Stimulated activated CD8-positive, alpha-beta memory T cell treated with anti-CD3 and anti-CD28 coated beads, Interleukin-4, amount 100 ng/mL, for 1 hour (primary cell): ENCODE measurements at places on chromosomes 3 and 15.

- no peak for DNase-seq
These were observed 71.4 kb downstream of the SCN5A start for GRCh38 chr3:38578081-38578475.

GRCh38 chr3:11624161-11624560 lies 19.6 kb downstream of the VGLL4 start:
- no peak for DNase-seq

DNA sequence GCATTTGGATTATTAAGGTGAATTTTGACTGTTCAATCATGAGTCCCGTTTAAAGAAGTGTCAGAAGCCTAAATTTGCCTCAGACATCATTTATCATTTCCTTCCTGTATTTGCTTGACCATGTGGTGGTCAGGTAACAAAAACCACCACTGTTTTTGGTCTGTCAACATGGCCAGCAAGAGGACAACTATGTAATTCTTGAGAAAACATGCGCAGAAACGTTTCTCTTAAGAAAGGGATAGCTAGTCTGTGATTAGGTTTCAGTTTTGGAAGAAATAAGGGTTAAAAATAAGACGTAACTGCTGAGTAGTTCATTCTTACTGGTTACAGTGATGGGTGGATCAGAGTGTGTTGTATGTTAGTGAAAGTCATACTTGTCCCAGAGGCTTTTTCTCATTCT lies 204.5 kb downstream of the AKAP13 start:
- DNase-seq, result no peak

DNA sequence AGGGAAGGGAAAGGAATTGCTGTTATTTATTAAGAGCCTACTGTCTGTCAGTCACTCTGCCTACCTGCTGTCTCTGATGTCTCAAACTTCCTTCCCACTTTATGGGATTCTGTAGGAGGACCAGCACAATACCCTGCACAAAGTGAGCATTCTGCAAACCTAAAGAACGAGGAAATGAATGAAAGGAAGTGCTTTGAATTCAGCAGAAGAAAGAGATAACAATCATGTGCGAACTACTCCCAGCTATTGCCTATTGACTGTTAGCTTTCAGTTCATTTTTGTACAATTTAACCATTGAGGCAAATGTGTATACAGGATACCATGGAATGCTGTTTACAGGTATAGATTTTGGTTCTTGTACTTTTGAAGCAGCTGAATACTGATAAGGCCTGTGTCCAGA lies 66.8 kb downstream of the CMSS1 start:
- DNase-seq, result no peak

- DNase-seq, result no peak
These were observed 240.1 kb downstream of the ISL2 start for GRCh38 chr15:76576523-76577279.

GRCh38 chr3:112643621-112644240 lies 2.8 kb upstream of the CCDC80 start:
- DNase-seq, result no peak

GRCh38 chr3:52041118-52041731 lies 15.1 kb downstream of the DUSP7 start:
- no peak for DNase-seq

DNA sequence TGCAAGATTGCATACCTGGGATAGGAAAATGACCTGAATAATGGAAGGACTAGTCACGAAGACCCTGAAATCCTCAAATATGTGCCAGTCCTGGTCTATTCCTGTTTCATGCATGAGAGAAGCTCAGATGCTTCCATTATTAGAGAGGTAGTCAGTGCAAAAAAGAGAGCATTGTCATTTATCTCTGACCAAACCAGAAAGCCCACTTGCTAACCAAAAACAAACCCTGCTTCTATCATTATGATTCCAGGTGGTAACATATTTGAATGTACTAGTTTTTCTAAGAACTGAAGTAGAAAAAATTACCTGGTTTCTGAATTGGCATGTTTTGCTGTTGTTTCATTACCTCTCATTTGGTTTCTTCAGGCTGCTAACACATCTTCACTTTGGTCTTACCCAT lies 160.8 kb upstream of the MANF start:
- DNase-seq, result no peak

DNA sequence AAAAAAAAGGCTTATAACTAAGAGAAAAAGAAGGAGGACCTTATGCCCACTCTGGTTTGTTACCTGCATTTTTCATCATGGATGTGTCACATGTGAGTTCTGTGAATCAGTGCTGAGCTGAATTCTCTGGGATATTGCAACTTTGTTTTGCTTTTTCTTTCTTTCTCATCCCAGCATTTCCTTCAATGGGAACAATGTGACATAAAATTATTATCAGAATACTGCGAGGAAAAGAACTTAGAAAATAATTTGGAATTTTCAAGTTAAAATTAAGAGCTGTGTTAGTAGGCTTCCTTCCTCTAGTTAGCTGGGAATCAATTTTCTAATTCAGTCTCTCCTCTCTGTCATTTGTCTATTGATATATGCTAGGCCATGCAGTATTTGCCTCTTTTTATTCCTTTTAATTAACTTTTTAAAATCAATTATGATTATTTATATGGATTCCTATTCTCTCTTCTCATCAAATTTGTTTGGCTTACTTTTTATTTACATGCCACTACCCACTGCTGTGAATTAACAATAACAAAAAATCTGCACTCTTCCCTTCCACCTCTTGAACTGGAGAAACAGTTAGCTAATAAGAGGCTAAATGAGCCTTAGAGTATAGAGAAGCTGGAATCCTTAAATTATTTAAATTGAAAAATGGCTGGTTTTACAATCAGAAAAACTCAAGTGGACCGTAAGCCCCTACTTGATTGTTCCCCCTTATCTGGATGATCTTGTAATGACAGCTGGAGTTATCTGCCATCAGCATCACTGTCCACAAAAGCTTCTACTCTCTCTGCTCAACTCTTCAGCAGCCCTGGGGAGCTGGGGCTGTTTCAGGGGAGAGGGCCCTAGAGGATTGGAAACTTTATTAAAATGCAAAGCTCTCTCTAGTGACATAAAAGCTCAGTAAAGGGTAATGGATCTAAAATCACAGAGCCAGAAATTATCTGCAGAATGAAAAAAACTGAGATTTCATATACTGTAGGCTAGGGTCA lies 95.3 kb upstream of the SOX2 start:
- DNase-seq, result no peak

DNA sequence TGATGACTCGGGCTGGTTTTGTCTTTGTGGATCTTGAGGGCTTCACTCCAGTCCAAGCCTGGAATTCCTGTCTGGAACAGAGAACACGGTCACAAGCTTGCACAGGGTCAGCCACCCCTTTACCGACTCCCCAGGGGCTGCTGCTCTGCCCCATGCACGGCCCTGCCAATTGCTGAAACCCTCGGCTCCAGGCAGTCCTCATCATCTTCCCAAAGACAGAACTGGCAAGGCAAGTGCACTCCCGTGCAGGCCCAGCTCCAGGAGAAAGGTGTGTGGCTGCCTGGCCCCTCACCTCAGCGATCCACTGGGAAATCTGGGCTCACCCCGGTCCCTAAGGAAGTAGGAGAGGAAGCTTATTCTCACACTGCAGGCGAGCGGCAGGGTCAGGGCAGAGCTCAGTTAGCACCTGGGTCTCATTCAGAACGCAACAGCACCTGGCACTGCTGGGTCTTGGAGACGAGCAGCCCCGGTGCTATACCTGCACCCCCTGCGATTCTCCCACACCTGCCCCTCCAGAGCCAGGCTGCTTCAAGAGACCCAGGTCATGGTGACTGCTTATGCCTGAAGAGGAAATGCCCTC lies 7.2 kb downstream of the MAP6D1 start:
- no peak for DNase-seq

DNA sequence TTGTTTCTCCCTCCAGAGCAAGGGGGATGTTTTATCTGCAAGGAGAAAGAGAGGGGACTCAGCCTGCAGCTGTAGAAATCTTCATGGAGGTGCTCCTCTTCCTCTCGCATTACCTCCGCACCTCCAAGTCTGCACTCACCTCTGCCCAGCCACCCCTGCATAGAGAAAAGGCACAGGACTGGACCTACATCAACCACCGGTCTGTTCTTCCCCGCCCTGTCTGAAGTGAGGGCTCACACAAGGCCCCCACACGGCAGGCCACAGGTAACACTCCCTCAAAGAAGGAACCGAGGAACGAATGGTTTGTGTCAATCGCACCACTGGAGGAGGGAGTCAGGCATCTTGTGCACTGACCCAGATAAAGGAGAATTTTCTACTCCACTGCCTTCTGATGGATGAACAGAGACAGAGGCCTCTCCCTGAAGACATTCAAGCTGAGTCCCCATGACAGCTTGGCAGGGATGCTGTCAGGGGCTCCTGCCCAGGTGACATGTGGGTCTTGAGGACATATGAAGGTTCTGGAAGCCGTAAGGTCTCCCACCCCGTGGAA lies 260.3 kb downstream of the XXYLT1 start:
- no peak for DNase-seq

- no peak for DNase-seq
These were observed 164.8 kb upstream of the CDIN1 start for GRCh38 chr15:36414670-36415069.

DNA sequence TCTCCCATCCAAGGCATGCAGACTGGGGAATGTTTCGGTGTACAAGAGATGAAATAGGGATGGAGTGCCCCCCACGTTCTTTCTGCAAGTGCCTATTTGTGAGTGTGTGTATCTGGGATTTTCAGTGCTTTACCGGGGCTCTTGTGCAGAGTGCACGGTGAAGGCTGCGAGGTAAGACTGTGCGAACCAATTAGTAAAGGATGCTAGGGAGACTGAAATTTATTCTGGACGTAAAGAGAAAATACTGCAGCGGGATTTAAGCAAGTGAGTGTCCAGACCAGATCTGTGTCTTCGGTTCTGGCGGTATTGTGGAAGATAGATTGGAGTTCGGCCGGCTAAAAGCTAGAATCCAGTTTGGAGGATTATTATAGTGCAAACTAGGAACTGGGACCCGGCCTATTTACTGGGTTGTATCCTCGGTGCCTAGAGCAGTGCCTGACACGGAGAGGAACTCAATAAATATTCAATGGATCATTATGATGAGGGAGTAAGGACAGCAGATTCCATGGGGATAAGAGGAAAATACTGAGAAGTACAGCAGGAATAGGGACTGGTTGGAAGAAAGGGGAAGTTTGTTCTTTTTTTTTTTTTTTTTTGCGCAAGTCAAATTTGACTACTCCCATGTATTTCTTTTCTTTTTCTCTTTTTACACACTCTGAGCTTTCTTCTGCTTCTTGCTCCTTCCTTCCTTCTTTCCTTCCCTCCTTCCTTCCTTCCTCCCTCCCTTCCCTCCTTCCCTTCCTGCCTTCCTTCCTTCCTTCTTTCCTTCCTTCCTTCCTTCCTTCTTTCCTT lies 580 bp upstream of the MAGEF1 start:
- DNase-seq, result no peak

GRCh38 chr15:63990454-63990853 lies 55.8 kb downstream of the DAPK2 start:
- no peak for DNase-seq

DNA sequence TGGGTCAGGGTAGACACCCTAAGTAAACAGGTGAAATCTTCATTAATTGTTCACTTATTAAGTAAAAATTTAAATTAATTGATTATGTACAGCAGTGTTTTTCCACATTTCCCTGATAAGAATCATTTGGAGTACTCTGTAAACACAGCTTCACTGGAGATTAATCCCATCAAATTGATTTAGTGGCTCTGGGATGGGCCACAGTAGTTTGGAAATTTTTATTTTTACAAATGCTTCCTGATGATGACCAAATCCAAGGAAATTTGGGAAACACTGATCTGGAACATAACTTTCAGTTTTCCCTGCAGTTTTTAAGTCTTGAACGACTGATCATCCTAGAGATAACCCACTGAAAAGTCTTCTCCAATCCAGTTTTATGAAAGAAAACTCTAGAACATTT lies 18.8 kb upstream of the RPLP1 start:
- no peak for DNase-seq

- no peak for DNase-seq
These were observed 66.0 kb downstream of the CGNL1 start for GRCh38 chr15:57442335-57442734.

DNA sequence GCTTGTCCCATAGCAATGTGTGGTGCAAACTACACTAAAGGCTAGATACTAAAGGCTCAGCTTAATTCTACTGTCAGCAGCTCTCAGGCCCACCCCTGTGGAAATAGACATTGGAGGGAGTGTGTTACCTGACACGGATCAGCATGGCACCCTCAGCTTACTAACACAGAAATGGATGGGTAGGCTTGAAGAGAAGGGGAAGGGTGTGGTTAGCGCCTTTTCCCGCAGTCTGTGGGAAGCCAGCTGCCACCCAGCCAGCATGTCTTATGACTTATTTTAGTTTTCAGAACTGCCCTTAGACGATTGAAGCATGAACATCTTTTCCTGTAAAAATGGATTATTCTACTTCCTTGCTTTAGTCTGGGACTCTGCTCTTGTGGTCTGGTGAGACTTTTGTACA lies 25.8 kb upstream of the ADPGK start:
- no peak for DNase-seq

GRCh38 chr3:181757694-181758306 lies 46.1 kb downstream of the SOX2 start:
- DNase-seq, result no peak

DNA sequence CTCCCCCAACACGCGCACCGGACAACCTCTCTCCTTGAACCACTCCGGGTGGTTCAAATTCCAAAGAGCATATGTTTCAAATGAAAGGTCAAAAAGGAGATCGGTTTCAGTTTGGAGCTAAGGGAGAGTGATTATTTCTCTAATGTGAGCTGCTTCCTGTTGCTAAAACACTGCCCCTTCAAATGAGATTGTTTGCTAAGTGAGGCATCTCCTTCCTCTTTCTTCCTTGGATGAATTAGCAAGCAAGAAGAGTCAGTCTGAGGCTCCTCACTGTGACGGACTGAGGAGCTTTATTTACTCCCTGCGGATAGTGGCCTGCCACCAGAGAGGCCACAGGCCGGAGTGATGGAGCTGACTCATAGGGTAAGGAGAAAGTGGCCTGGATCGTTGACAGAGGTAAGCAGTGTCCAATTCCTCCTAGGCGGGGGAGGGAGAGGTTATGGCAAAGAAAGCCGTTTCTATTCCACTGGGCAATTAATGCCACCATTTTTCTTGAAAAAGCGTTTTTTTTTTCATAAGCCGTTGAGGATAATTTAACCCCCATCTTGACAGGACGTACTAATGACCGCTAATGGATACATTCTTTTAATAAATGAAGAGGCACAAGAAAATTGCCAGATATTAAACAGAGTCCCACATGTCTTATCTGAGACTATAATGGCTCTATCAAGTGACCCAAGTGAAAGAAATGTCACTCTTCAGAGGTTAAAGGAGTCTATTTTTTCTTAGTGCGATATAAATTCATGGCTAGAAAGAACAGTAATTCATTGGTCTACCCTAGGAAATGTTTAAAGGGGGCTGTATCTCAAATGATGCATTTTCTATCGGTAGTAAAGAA lies 167.0 kb upstream of the ANKRD28 start:
- DNase-seq, result no peak

GRCh38 chr3:69178838-69179739 lies 56.7 kb upstream of the LMOD3 start:
- no peak for DNase-seq

DNA sequence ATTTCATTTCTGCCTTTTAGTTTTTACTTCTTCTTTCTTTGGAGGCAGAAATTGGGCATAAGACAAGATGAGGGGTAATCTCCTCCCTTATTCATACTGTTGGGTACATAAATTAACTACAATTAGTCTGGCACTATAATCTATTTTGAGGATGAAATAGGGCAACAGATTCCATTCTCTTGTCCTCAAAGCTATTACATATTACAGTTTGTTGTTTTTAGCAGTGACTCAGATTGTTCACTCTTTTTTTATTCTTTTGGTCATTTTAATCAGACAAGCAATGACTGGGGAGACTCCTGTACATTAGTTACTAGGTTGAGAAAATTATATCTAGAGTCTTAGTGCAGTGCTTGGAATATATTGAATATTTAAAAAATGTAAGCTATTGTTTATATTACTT lies 556.0 kb downstream of the OTOL1 start:
- no peak for DNase-seq
